Psoas muscle (tissue), 8 donors: ENCODE measurements at places on chromosomes 4 and X. TPM values are rescaled to one million over a fixed set of nuclear protein-coding genes. Genes with fewer than 3 reads are reported as not detected.

- no peak for DNase-seq
Observed at GRCh38 chr4:174553828-174554227, 31.5 kb upstream of the HPGD start.

GRCh38 chr4:149344436-149344835, 471.2 kb downstream of the IQCM start:
- DNase-seq: no peak

DNA sequence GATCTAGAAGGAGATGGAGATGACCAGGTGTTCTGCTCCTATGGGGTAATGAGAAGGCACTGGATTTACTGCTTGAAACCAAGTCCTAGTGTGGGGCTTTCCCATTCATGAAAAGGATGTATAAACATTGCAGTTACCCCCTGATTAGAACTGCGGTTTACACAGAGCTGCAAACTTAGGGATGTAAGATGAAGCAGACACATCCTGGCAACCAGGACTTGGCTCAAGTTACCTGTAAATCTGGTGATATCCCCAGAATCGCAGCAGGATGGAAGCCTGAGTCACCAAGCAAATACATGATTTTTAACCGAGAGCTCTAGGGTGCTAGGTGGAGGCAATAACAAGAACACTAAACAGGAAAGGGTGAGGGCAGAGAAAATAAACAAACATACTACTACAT, 178.6 kb upstream of the MAMLD1 start:
- no peak for DNase-seq

Gene APELA
- total RNA-seq: not detected
